ENCODE measurements at places on chromosomes 12 and 14.

GRCh38 chr14:87450193-87450592 is 542.8 kb downstream of the GALC start:
- no peak for DNase-seq

- DNase-seq: no peak
These were observed 88.5 kb downstream of the GCH1 start for GRCh38 chr14:54814076-54814475.

- DNase-seq: no peak
These were observed 266.8 kb downstream of the TTC6 start for GRCh38 chr14:37862263-37862662.

DNA sequence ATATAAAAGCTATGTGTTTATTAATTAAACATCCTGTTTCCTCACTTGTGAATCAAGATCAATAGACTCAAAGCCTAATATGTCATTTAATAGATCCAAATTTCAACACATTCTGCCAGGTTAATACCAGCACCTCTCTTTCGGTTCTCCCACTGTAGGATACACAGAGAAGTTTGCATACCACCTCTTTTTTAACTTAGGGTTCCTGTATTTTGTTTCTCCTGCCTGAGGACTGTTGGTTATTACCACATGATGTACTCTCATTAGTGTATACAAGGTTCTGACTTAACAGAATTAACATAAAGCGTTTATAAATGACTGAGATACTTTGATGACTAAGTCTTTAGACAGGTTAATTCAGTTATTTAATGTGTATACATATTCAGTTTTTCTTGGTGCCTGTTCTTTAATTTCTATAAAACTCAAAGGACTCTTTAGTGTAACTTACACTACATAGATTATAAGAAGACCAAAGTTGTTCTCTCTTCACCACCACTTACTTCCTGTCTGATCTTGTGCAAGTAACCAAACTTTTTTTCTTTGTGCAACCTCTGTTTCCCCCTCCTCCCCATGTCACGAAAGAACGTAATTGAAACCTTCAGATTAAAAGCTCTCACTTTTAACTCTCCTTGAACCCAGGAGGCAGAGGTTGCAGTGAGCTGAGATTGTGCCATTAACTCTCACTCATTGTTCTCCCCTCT is 89.8 kb upstream of the DNM1L start:
- DNase-seq: no peak

All from endothelial cell of umbilical vein (primary cell).